ENCODE measurements at places on chromosomes 13 and 19. TPM values are rescaled to one million over a fixed set of nuclear protein-coding genes. Genes with fewer than 3 reads are reported as not detected.
A peak's percentile ranks its signal among the peaks of the same experiment; 100 is the strongest.

DNA sequence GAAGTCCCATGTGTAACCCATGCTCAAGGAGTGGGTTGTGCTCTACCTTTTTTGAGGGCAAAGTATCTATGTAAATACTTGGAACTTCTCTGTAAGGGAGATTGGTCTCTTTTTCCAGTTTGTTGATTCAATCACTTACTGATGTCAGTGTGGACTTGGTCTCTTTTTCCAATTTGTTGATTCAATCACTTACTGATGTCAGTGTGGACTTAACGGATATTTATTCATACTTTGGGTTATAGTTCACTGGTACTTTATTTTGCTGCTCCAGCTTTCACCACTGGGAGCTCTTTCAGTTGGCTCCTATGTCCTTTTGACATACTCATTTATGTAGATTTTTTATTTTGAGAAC is 36.4 kb downstream of the COG3 start:
- no peak for DNase-seq

GRCh38 chr13:27919934-27920676 is at the start of gene PDX1:
Gene PDX1 (plus strand): TSS chr13:27920000. CDS start chr13:27920139, 139 bp downstream.
- DNase-seq = no peak

DNA sequence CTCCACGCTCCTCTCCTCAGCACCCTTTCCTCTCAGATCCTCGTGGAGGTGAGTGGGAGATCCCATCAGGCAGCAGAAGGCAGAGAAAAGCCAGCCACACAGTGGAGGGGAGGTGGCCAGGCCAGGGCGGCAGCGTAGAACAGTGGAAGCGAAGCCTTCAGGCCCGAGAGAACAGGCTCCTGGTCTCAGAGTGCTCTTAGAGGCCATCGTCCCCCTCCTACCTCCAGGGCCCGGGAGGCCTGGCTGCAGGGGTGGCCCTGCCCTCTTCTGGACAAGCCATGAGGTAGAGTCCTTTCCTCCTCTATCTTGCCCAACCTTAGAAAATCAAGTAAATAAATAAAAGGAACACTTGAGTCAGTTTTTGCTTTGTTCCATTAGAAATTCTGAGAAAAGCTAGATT is 202.0 kb downstream of the KATNAL1 start:
- no peak for DNase-seq

DNA sequence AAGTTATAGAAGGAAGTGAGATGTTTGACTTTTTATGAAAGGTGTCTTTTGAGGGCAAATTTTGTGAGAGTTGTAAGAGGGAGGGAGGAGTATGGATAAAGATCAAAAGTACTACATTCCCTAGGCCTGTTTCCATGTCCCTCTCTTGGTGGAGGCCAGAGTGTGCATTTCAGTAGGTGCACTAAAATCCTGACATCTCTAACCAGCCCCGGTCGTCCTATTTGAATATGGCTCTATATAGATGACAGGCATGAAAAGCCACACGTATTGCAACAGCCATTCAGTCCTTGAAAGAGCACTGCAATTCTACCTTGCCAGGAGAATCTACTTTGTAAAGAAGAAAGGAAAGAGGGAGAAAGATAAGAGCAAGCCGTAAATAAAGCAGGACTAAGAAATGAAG is 510.1 kb downstream of the IRS2 start:
- DNase-seq = no peak

The SULT2A1 gene
- total RNA-seq = not detected

GRCh38 chr13:67440236-67440975 is 210.3 kb upstream of the PCDH9 start:
- DNase-seq = no peak

GRCh38 chr13:48222358-48223301 is 10.4 kb upstream of the ITM2B start:
- peak; percentile 72 for DNase-seq

- DNase-seq = no peak
Measured at GRCh38 chr19:621819-622218, 11.5 kb downstream of the POLRMT start.

DNA sequence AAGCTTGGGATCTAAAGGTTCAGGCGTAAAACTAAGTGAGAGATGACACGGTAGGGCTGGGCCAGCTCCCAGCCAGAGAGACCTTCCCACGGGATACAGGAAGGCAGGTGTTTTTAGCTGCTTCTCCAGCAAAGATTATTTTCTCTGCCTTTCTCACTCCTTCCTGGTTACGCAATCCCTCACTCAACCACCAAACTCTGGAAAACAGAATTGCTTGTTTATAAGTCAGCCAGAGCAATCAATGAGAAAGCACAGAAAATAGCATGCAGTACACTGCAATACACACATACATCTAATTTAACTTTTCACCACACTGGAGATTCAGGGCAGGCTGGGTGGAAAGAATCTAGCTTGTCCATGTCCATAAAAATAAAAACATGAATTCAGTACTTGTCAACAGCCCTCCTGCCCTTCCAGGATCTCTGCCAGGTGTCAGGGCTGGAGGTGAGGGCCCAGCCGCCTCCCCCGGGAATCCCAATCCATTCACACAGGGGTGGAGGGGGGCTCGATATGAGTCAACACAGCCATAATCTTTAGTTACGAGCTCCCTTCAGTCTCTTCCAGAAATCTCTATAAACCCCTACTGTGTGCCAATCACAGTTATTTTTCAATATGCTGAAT is 12.2 kb downstream of the RHPN2 start:
- DNase-seq = peak; percentile 98

GRCh38 chr13:73040484-73040883 is 18.3 kb upstream of the KLF5 start:
- DNase-seq = no peak

The TRAPPC5 gene
- 118 TPM for total RNA-seq

The TRPC4 gene
- 0.15 TPM for total RNA-seq

DNA sequence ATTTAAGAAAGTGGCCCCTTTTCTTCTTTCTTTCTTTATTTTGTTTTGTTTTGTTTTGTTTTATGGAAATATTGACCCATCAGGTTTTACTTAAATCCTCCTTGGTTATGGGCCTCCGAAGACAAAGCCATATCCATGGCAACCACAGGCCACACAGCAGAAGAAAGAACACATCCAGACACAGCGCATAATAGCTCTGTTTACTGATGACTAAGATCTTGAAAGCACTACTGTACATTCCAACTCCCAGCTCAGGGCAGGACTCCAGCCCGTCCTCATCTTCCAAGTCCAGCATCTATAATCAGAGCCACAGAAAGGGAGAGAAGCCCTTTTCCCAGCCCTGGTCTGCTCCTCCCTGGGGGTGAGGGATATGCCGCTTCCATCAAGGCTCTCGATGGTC is 84.3 kb downstream of the NUFIP1 start:
- peak; percentile 83 for DNase-seq

- DNase-seq = no peak
Measured at GRCh38 chr13:48154671-48155070, 59.8 kb upstream of the MED4 start.

The GRK1 gene
- total RNA-seq = not detected

DNA sequence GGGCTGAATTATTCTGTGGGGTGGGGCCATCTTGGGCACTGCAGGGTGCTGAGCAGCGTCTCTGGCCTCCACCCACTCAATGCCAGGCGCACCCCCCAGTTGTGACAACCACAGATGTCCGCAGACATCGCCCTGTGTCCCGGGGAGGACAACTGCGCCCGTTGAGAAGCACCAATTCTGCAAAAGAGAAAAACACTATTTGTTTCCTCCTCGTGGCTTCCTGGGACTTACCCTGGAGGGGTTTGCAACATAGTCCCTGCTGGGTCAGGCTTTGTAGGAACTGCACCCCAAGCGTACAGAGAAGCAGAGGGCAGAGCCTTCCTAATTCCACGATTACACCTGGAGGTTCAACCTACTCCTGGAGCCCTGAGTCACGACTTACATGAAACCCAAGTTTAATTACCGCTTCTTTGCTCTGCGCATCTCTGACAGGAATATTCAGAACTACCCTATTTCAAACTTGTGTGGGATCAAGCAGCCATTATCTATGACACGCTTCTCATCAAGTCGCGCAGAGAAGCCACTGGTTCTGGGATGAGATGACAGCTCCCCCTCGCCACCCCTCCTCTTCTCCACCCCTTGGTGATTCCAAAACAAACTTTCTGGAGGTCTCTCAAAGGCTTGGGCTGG is 11.1 kb upstream of the SLC39A3 start:
- DNase-seq = no peak

The TPTE2 gene
- total RNA-seq = not detected

The PLVAP gene
- 0.52 TPM for total RNA-seq

The SERTM1 gene
- total RNA-seq = not detected

DNA sequence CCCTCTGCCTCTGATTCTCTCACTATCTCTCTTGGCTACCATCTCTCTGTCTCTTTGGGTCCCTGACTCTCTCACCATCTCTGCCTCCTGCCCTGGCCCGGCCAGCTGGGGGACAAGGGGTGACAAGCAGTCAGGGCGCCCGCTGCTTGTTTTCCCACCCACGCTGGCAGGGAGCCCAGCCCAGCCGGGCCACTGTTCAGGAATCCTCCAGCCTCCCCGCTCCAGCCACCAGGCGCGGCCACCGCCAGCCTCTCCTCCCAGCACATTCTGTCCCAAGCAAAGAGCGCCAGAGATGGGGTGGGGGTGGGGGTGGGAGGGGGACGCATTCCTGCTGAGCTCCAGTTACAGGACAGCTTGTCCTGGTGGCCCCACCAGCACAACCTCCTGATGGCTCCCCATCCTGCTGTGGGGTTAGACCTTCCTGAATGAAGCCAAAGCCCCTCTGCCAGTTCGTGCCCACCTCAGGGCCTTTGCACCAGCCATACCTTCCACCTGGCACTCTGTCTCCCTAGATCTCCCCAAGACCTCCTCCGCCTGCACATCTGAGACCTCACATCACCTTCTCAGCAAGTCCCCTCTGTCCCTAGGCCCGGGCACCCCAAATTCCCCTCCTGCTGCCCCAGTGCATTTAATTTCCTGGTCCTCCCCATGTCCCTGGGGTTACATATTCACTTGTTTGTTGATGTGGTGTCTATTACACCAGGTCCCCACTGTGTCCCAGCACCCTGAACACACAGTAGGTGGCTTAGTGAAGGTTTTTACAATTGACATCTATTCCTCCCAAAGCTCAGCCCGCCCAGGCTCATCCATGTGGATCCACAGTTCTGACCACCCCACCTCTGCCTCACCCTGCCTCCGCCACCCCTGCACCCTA is 12.5 kb downstream of the ARRDC2 start:
- DNase-seq = peak; percentile 36

DNA sequence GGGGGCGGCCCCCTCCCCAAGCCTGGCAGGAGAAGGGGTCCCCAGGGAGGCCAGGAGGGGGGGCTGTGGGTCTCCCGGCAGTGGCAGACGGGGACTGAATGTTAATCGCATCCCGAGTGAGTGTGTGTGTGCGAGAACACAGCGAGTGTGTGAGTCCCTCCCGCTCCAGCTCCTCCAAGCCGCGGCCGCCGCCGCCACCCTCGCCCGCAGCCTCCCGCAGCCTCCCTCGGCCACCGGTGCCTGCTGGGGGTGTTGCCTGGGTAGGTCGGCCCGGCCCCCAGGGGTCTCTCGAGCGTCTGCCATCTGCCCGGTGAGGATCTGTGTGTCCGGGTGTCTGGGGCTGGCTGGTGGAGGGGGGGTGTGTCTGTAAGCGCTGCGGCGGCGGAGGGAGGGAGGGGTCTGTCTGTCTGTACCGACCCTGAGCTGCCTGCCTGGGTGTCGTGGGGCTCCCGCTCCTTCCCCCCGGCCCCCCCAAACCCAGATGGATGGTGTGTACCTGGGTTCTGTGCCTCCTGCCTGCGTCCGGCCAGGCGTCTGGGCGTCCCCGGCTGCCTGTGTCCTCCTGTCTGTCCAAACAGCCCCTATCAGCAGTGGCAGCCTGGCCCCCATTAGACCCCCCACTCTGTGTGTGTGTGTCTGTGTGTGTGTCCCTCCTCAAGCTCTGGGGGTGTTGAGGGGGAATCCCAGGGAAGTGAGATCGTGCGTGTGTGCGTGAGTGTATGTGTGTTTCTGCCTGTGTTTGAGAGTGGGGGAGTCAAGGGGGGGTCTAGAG is at the start of gene GRIN2D:
TSS of gene GRIN2D (plus strand) at position 110 of the 772 bp plus-strand sequence. CDS start 4,725 bp downstream, outside the sequence.
- peak; percentile 17 for DNase-seq

DNA sequence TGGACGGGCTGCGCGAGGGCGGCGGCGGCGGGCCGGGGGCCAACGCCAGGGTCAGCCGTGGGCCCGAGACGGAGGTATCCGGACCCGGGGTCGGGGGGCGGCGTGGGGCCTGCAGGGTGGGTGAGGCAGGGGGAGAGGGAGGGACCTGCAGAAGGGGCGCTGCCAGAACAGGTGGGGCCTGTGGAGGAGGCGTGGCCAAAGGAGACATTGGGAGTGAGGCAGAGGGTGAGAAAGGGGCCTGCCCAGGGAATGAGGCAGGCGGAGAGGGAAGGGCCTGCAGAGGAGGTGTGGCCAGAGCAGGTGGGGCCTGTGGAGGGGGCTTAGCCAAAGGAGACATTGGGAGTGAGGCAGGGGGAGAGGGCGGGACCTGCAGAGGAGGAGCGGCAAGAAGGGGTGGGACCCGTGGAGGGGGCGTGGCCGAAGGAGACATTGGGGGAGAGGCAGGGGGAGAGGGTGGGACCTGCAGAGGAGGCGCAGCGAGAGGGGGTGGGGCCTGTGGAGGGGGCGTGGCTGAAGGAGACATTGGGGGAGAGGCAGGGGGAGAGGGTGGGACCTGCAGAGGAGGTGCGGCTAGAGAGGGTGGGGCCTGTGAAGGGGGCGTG is 4.2 kb downstream of the PRR36 start:
- no peak for DNase-seq
